NCI-H345 (cell line): ENCODE measurements at places on chromosomes 6 and 20.

DNA sequence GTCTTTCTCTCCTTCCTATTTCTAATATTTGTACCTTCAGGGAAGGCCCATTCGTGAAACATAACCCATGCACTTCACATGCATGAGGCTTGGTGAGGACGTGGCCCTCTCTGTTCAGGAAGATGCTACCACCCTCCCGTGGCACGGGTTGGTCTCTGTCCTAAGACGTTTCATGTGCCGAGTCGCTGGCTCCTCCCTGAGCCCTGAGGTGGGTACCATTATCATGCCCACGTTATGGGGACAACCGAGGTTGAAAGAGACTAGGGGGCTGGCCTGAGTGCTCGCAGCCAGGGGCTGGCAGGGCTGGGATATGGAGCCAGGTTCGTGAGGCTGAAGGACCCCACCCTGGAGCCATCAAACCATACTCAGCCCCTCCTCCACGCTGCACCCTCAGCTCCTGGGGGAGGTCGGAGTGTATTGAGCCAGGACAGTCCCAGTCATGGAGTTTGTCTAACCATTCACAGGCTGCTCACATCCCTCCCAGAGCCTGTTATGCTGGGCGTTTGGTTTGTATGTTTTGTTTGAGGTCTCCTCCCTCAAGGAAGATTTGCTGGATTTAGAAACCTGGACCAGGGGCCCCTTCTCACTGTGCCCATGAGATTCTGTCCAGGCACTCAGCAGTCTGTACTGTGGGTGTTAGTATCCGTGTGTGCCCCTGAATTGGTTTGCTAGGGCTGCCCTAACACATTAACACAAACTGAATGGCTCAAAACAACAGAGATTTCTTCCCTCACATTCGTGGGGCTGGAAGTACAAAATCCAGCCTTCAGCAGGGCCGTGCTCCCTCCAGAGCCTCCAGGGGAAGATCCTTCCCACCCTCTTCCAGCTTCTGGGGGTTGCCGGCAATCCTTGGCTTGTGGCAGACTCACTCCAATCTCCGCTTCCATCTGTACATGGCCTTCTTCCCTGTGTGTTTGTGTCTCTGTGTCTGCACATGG lies 88.3 kb downstream of the ANKRD60 start:
- no peak for DNase-seq

DNA sequence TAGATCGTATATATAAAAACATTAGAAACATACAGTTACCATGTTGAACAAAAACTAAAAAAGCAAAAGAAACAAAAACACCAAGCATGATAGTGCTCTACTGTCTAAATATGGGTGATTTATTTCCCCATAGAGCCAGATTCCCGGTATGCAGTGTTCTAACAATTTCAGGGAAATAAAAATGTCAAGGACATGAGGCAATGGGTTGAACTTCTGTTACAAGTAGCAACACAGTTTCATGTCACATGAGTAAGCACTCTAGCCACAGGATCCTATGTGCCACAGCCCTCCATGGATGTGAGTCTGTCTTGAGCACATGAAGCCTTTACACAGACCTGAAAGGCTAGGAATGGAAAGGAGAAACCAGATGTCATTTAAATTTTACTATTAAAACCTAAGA lies 96.0 kb downstream of the MAP3K5 start:
- no peak for DNase-seq

DNA sequence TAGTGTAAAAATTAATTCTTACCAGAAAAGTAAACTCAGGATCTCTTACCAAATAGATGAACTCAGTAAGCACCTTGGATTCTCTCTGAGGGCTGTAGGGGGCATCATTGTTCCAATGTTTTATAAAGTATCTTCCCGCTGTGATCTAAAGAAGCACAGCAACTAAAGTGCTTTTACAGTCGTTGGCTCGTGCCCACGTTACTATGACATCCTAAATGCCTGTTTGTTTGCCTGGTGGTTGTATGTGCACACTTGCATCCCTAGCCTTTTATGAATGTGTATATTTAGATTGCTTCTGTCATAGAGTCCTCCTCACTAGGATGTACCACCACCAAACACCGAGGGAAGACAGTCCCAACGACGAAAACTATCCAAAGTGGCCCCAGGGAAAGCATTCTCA lies 34.5 kb downstream of the SLX4IP start:
- peak; percentile 97 for DNase-seq

- no peak for DNase-seq
Observed at GRCh38 chr20:47544852-47545251, 43.2 kb downstream of the NCOA3 start.

DNA sequence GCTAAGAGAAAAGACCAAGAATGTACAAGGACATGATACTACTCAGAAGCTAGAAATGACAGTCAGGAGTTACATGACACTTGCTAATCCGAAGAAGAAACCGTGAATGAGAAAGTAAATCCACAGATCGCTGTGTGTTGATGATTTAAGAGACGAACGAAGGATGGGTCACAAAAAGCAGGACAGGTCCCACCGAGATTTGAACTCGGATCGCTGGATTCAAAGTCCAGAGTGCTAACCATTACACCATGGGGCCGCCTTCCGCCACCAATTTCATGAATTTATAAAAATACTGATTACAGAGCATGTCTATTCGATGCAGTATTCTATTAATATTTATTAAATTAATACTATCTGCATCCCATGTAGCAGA lies 54.0 kb upstream of the BTN3A2 start:
- DNase-seq: peak; percentile 9

DNA sequence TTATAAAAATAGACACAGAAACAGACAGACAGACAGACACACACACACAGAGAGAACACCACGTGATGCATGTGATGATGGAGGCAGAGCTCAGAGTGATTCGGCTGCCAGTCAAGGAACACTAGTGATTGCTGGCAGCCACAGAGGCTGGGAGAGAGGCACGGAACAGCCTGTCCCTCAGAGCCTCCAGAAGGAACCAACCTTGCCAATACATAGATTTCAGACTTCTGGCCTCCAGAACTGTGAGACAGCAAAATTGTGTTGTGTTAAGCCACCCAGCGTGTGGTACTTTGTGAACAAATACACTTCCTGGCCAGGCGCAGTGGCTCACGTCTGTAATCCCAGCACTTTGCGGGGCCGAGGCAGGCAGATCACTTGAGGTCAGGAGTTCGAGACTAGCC lies 9.5 kb upstream of the PARD6B start:
- no peak for DNase-seq

DNA sequence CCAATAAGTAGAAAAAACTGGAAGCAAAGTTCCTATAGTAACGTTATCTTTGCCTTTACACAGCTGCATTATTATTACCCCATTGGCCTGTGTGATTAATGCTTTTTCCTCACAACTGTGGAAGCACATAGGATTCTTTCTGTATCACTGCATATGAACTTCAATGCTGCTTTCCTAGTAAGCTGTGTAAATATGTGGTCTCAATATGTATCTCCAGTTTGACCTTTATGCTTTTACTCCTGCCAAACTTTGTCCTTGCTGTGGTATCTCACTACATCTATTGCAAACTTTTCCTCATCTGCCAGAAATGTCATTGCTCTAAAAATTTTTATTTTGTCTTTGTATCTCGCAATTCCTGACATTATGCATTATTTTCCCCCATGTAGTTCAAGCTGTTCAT lies 168.6 kb downstream of the ZFAND3 start:
- no peak for DNase-seq

GRCh38 chr6:119237177-119237715 lies 112.3 kb downstream of the MAN1A1 start:
- no peak for DNase-seq

DNA sequence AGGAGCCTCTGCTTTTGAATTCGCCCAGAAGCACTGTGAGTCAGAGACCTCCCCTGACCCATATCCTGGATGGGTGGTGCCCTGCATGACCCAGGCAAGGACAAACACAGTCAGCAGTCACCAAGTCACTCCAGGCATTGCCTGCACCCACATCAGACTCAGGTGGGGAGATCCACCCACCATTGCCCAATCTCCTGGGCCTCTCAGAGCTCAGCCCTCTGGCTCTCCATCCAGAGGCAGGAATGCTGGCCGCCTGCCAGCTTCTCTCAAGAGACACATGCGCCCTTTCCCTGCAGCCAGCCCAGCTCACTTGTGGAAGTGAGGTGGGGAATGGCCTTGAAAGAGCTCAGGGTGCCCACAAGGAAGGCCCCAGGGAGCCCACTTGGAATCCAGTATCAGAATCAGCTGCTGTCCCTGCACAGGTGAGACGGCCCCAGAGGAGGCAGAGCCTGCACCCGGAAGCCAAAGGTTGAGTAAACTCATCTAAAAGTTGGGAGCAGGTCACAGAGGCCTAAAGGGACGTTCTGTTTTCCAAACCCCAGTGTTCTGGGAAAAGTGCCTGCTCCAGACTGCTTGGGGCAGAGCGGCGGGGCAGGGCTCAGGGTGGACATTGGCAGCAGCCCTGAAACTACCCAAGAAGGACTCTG lies 129.8 kb downstream of the PREX1 start:
- DNase-seq: peak; percentile 93

- no peak for DNase-seq
Observed at GRCh38 chr6:116175344-116175743, 49.4 kb upstream of the COL10A1 start.

- DNase-seq: no peak
Observed at GRCh38 chr6:98777762-98778161, 56.6 kb upstream of the POU3F2 start.

DNA sequence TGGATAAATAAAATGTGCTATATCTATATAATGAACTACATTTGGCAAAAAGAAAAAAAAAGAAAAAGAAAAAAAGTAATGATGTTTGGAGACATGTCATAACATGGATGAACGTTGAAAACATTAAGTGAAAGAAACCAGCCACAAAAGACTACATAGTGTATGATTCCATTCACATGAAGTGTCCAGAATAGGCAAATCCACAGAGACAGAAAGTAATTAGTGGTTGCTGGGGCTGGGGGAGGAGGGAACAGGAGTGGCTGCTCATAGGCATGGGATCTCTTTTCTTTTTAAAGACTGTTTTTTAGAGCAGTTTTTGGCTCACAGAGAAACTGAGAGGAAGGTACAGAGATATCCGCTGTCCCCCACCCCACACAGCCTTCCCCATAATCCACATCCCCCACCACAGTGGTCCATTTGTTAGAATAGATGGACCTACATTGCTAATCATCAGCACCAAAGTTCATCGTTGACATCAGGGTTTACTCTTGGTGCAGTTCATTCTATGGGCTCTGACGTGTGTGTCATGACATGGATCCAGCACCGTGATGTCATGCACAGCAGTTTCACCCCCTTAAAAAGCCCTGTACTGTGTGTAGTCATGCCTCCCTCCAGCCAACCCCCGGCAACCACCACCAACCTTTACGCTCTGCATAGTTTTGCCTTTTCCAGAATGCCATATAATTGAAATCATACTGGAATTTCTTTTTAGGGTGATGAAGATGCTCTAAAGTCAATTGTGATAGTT lies 240.9 kb upstream of the RREB1 start:
- no peak for DNase-seq

DNA sequence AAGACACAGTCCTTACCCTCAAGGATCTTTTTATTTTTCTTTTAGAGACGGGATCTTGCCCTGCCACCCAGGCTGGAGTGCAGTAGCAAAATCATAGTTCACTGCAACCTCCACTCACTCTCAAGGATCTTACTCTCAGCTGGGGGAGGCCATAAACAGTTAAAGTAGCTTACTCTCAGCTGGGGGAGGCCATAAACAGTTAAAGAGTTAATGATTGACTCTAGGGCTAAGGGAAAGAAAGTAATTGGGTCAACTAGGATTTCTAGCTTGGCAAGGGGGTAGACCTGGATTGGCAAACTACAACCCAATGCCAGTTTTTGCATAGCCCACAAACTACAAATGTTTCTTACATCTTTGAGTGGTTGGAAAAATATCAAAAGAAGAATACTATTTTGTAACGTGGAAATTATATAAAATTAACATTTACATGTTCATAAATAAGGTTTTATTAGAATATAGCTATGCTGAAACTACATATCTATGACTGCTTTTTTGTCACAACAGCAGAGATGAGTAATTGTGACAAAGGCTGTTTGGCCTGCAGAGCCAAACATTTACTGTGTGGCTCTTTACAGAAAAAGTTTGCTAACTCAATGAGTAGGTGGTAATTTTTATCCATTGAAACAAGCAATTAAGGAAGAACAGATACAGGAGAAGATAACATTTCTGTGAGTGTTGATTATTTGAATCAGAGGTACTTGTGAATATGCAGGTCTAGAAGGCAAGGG lies 46.4 kb downstream of the PTPRA start:
- DNase-seq: no peak

DNA sequence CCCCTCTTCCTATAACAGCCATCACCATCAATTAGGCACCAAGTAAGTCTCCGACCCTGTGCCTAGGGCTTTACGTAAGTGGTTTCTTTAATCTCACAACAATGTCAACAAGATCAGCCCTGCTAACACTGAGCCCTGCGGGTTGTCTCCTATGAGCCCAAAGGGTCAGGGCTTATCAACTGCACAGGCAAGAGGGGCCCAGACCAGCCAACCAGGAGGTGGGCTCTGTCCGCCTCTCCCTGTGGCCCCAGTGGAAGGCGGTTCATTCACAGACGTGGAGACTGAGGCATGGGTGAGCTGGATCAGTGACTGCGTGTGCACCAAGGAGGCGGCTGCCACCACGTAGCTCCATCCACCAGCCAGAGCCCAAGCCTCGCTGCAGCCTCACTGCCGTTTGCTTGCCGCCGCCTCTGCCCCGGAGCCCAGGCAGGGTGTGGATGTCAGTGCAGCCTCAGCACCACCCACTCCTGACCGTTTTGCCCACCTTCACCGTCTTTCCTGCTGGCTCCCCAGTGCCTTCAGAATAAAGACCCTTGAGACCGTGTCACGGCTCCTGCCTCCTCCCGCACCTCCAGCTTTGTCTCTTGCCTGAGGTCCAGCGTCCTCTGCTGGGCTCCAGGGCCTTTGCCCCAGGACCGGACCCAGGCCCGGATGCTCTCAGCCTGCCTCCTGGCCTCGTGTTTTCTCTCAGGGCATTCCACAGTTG lies 78.7 kb downstream of the DLL1 start:
- DNase-seq: no peak

- no peak for DNase-seq
Observed at GRCh38 chr20:51249781-51250180, 226.9 kb upstream of the KCNG1 start.

- DNase-seq: no peak
Observed at GRCh38 chr6:15734118-15734897, 71.5 kb upstream of the DTNBP1 start.

DNA sequence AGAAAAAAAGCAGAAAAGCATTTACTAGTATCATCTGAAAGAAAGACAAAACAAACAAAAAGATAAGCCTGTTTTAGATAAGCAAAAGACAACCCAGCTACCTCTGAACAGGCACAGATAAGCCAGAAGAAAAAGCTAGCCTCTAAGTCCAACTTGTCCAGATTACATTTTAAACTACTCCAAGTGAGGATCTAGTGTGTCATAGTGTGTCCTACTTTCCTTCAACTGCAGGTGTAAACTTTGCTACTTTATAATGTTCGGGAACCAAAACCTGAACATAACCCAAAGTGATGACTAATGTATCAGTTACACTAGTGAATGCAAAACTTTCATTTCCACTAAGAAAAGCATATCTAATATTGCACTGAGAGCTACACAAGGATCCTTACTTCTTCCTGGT lies 19.5 kb downstream of the ADNP start:
- DNase-seq: no peak

DNA sequence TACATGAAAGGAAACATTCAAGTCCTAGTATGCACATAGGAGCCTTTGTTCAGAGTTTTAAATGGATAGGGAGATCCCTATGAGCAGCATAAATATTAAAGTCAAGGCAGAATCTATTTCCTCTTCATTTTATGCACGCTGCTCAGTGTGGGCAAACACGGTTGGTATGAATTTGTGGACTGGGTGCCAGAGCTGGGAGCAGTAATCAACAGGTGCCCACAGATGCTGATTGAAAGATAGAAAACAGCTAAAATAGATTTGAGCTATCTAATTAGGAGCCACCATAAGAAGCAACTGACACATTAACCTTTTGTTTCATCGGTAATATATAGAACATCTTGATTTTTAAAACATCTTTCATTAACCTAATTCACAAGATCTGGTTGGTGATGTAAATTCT lies 175.5 kb downstream of the EYS start:
- DNase-seq: no peak
